Thyroid gland (tissue), 4 donors: ENCODE measurements at places on chromosomes 12 and 14. TPM values are rescaled to one million over a fixed set of nuclear protein-coding genes. Genes with fewer than 3 reads are reported as not detected.

GRCh38 chr14:105536051-105536450, 9.7 kb downstream of the TMEM121 start:
- no peak overlapping the region for H3K4me3 ChIP-seq
- no peaks in the 10 kb centered on the region for H3K27me3 ChIP-seq
- no peak for DNase-seq
- H3K27ac ChIP-seq = no peak overlapping the region
- no peaks in the 10 kb centered on the region for H3K36me3 ChIP-seq

TMPRSS12 gene
- 0.45 TPM for total RNA-seq

RESF1 gene
- 63.8 TPM for total RNA-seq

ACVRL1 gene
- total RNA-seq = 61.9 TPM

GRCh38 chr12:116524964-116525379, 34.2 kb upstream of the MAP1LC3B2 start:
- no peak overlapping the region for H3K4me3 ChIP-seq
- H3K27me3 ChIP-seq = no peaks in the 10 kb centered on the region
- no peak overlapping the region for H3K27ac ChIP-seq
- peaks cover 16% of the 10 kb centered on the region for H3K4me1 ChIP-seq
- no peak for DNase-seq
- H3K36me3 ChIP-seq = no peaks in the 10 kb centered on the region

- no peak overlapping the region for H3K4me3 ChIP-seq
- H3K36me3 ChIP-seq = no peaks in the 10 kb centered on the region
- H3K4me1 ChIP-seq = no peaks in the 10 kb centered on the region
- H3K27me3 ChIP-seq = no peaks in the 10 kb centered on the region
- no peak for DNase-seq
- H3K27ac ChIP-seq = no peak overlapping the region
These were observed 6.9 kb upstream of the MED13L start for GRCh38 chr12:116284396-116284795.

DNA sequence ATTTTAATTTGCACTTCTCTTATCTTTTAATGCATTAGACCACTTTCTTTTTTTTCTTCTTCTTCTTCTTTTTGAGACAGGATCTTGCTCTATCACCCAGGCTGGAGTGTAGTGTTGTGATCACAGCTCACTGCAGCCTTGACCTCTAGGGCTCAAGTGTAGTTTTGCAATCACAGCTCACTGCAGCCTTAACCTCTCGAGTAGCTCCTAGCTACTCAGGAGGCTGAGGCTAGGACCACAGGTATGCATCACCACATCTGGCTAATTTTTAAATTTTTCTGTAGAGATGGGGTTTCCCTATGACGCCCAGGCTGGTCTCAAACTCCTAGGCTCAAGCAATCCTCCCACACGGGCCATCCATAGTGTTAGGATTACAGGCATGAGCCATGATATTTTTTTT, 12.7 kb downstream of the TMED8 start:
- DNase-seq = peak; percentile 32
- no peak overlapping the region for H3K4me3 ChIP-seq
- no peak overlapping the region for H3K27ac ChIP-seq
- no peaks in the 10 kb centered on the region for H3K36me3 ChIP-seq
- H3K4me1 ChIP-seq = no peaks in the 10 kb centered on the region

- H3K27me3 ChIP-seq = no peaks in the 10 kb centered on the region
- no peak overlapping the region for H3K4me3 ChIP-seq
- H3K4me1 ChIP-seq = no peaks in the 10 kb centered on the region
- no peak overlapping the region for H3K27ac ChIP-seq
- H3K36me3 ChIP-seq = no peaks in the 10 kb centered on the region
- no peak for DNase-seq
These were observed 70.5 kb downstream of the TBC1D30 start for GRCh38 chr12:64894827-64895475.

- H3K27ac ChIP-seq = no peak overlapping the region
- no peak for DNase-seq
- H3K4me1 ChIP-seq = no peaks in the 10 kb centered on the region
- H3K36me3 ChIP-seq = no peaks in the 10 kb centered on the region
- no peak overlapping the region for H3K4me3 ChIP-seq
These were observed 656.1 kb upstream of the NOVA1 start for GRCh38 chr14:27253966-27254365.

RND1 gene
- 1.9 TPM for total RNA-seq
